ENCODE measurements at places on chromosomes 5 and 9.
A peak's percentile ranks its signal among the peaks of the same experiment; 100 is the strongest.

DNA sequence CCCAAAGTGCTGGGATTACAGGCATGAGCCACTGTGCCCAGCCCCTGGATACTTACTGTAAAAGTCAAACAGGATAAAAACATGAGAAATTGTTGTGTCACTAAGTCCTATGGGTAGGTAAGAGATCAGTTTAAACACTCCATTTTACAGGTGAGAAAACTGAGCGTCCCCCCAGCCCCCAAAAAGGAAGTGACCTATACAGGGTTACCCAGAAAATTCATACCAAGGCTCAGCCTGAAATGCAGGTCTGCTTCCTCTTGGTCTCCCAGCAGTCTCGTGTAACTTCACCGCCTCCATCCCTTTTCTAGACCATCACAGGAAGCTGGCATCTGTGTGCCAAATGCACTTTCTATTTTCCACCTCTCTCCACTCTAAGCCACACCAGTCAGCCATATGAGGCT lies 57.2 kb downstream of the TMOD1 start:
- peak; percentile 46 for DNase-seq

DNA sequence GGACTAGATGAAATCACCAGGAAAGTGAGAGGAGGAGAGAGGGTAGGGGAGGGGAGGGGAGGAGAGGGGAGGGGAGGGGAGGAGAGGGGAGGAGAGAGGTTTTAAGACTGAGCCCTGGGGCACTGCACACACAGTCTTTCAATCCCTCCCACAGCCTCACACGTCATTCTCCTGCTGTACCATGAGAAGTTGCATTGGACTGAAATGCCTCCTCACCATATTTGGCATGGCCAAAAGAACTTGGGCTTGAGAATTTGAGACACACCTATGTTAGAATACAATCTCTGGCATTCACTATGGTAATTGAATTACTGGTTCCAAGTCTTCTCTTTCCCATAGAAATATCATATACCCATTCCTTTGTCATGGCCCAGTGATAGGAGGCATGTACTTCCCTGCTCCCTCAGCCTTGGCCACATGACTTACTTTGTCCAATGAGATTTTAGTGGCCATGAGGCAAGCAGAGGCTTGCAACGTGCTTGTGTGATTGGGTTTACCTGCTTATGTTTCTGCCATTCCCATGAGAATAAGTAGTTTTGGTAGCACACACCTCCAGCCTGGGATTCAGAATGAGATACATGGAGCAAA lies 133.3 kb upstream of the SMARCA2 start:
- no peak for DNase-seq

DNA sequence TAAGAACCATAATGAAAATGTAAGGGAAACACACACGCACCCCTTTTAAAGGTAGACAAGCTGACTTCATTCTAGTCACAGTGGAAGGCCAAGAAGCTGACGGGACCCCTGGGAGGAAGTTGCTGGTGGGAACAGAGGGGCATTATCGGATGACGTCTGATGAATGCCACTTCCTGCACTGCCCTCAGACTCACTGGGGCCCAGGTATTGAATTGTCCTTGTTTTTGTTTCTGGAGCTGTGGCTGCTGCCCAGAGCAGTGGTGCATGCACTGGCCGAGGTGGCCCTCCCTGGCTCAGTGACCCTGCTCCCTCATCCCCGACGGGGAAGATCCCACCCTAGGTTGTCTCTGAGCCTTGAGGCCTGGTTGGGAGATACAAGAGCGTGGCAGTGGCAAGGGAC lies 15.3 kb upstream of the RPL26L1 start:
- no peak for DNase-seq

- no peak for DNase-seq
These were observed 10.4 kb downstream of the GOLGA2 start for GRCh38 chr9:128265348-128265847.

- no peak for DNase-seq
These were observed 142.7 kb upstream of the SLC12A2 start for GRCh38 chr5:127940854-127941253.

DNA sequence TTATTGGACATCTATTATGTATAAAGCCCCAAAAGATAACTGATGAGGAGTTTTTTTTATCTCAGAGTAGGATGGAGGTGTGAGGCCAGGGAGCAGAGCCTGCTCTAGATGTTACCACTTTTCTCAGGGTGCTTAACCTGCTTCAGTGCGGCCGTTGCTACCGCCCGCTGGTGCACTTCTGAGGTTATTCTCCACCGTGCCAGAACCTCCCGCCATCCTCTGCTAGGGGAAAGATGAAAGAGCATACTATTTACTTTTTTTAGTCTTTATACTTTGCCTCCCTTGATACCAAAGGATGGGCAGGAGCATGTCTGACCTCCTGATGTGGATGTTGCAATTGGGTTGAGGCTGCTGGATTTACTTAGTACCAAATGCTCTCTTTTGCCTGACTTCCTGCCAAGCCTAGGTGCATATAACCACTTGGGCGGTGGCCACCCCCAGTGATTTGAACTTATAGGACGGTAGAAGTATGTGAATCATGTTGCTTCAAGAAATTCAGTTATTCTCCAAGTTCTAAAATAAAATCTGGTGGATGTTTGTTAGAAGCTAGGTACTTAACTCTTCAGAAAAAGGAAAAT lies 71.1 kb upstream of the HSPB3 start:
- no peak for DNase-seq
